ENCODE measurements at places on chromosomes 3 and 15.
A peak's percentile ranks its signal among the peaks of the same experiment; 100 is the strongest.

GRCh38 chr3:123960781-123961507 is at the start of gene CCDC14:
Gene CCDC14 (minus strand): TSS chr3:123961229. CDS start chr3:123961173, 56 bp downstream.
- DNase-seq = peak; percentile 75

GRCh38 chr15:96331144-96331944 is 844 bp downstream of the NR2F2 start:
- DNase-seq = no peak

GRCh38 chr15:60591496-60592370 is 112.8 kb upstream of the ICE2 start:
- no peak for DNase-seq

DNA sequence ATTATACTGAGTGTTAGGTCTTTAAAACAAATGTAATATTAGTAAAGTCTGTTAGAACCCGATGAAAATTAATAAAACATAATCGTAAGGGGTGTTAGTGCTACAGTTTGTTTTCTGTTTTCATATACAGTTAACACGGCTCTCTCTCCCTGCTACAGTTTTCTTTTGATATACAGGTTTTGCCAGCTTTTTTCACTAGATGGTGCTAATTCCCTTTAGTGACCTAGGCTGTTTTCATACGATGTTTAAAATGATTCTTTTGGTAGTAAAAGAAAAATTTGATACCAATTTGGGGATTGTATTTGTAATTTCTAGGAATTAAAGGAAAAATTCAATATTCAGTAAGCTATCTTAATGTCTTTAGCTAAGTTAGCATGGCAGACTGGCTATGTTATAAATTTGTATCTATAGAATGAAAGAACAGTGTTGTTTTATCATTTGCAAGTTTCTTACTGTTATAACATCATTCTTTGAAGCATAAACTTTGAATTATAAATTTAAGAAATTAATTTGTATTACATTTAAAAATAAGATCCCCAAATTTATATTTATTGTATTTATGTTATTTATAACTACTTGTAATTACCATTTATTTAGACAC is 11.5 kb downstream of the APH1B start:
- no peak for DNase-seq

DNA sequence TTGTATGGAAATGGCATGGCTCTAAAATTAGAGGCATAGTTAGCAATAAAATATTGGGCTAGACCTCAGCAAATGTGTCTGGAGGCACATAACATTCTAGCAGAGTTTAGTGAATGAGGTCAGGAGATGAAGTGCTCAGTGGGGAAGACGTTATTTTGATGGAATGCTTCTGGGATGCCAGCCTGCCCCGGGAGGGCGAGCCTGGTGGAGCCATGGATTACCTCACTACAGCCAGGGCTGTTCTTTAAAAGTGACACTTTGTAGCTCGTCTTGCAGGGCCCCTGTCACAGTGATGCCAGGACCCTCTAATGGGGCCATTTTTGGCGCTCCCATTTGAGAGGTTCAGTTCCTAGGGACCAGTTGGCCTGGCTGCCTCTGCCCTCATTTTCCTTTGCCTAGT is 48.5 kb downstream of the PXYLP1 start:
- no peak for DNase-seq

DNA sequence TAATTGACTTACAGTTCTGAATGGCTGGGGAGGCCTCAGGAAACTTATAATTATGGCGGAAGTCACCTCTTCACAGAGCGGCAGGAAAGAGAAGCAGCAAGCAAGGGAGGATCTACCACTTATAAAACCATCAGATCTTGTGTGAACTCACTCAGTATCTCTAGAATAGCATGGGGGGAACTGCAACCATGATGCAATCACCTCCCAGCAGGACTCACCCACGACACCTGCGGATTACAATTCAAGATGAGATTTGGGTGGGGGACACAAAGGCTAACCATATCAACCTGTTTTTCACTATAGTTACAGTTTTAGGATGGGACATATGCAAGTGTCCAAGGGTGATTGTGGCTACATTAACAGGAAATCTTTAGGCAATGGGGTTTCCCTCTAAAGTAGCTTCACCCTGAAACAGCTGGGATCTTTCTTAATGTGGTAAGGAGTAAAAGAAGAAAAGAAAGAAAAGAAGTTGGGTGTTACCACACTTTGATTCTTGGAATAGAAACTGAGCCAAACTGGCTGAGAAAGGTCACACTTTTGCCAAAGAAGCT is 453.8 kb downstream of the OTOL1 start:
- DNase-seq = no peak

GRCh38 chr3:138034918-138035317 is 25.0 kb downstream of the CLDN18 start:
- DNase-seq = no peak

GRCh38 chr3:44510000-44510368 is 32.5 kb upstream of the ZNF445 start:
- DNase-seq = no peak

GRCh38 chr3:16516695-16517481 is 3.4 kb upstream of the RFTN1 start:
- no peak for DNase-seq

DNA sequence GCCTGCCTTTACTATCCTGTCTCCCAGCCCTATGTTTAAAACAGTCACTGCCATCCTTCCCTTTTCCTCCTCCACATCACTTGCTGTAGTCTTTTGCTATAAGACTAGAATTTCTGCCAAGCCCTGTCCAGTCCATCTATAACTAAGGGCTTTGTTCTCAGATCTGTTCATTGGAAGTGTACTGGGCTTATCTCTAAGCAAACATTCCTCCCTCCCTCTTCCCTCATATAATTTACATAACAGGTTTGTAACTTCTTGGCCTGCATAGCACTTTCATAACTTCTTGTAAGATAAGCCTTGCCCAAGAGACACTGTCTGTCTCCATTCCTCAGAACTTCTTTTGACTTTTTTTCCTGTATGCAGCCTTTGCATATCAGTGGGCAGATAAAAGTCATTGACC is 16.7 kb downstream of the TPRG1 start:
- DNase-seq = no peak

- no peak for DNase-seq
Observed at GRCh38 chr15:60590935-60591495, 112.1 kb upstream of the ICE2 start.

- no peak for DNase-seq
Observed at GRCh38 chr3:19881036-19881435, 53.0 kb downstream of the EFHB start.
